Type B pancreatic cell (in vitro differentiated cells): ENCODE measurements at places on chromosomes 12 and 14. TPM values are rescaled to one million over a fixed set of nuclear protein-coding genes. Genes with fewer than 3 reads are reported as not detected.

Gene DTX1
- 1.4 and 2.4 TPM in 2 replicates for total RNA-seq

Gene GALNT8
- total RNA-seq, result 5.2 and 7.1 TPM in 2 replicates

Gene NRIP2
- total RNA-seq, result 1.2 TPM in 1 of 2 replicates, not detected in the other

Gene ZNF410
- total RNA-seq, result 44.2 and 50.8 TPM in 2 replicates

Gene FAR2
- total RNA-seq, result 15.9 and 34.3 TPM in 2 replicates

Gene SHMT2
- total RNA-seq, result 108 and 131 TPM in 2 replicates

Gene GDF11
- 11.8 and 40.1 TPM in 2 replicates for total RNA-seq

Gene LYZ
- total RNA-seq, result 113 and 174 TPM in 2 replicates

Gene TAS2R8
- total RNA-seq, result not detected in 2 replicates

DNA sequence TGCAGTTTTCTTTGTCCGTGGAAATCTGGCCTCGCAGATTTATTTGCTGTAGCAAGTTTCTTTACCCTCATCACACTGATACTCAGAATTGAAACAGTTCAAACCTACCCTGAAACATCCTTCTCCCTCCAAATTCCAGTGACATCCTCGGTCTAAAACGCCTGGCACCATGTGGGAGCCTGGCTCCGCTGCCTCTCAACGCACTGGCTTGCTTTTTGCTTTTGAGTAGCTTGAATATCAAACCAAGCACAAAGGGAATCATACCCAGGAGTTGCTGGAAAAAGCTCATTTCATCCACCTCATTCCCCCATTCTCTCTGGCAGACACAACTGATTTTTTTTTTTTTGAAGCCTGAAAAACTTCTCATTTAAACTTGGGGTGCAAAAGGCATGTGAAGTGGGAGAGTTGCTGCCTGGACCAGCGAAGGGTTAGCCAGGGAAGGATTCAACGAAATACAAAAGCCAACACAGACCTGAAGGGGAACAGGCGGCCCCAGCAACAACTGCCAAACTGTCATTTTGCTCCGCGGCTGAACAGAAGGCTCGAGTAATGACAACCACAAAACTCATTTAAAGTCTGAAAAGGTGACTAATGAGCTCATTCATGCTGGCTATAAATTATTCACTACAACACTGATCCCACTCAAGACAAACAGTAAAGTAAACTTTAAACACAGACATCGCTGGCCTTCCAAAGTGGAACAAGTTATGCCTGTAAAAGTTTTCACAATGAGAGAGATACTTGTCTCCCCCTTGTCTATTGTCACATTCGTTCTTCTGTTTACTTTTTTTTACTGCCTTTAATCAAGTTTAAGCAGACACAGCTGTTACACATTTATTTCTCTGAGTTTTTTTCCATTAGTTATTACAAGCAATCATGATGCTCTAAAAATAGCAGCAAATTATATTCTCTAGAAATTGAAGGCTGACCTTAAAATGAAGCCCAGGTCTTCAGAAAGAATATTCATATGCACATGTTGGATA, 12.5 kb upstream of the FOXN3 start:
- peak overlapping the region; percentile 65 for H3K4me3 ChIP-seq
- peak overlapping the region; percentile 56 for H3K27ac ChIP-seq
- H3K4me1 ChIP-seq, result peaks cover 37% of the 10 kb centered on the region
- H3K27me3 ChIP-seq, result peaks cover 13% of the 10 kb centered on the region
- peaks cover under 1% of the 10 kb centered on the region for H3K36me3 ChIP-seq

GRCh38 chr14:104548802-104549535, 30.6 kb upstream of the C14orf180 start:
- no peak overlapping the region for H3K27ac ChIP-seq
- no peaks in the 10 kb centered on the region for H3K36me3 ChIP-seq
- H3K27me3 ChIP-seq, result peaks cover 32% of the 10 kb centered on the region
- H3K4me3 ChIP-seq, result no peak overlapping the region
- DNase-seq, result peak; percentile 49

DNA sequence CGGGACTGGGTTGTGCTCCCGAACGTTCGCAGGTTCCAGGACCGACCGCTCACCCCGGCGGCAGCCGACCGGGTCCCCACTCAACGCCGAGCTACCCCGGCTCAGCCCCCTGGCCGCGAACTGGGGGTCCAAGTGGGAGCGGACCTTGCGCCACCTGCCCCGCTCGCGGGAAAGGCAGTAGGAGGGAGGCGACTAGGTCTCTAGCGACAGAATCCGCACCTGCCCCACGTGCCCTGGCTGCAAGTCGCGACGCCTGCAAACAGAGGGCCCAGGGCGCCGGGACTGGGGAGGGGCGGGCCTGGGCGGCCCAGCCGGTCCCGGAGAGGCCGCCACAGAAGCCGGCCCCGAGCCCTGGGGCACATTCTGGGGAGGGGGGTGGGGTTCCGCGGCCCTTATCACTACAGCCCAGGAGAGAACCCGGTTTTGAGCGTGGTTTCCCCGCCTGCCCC, 239.2 kb upstream of the CPNE8 start:
- H3K4me3 ChIP-seq, result no peak overlapping the region
- no peaks in the 10 kb centered on the region for H3K36me3 ChIP-seq
- peaks cover 11% of the 10 kb centered on the region for H3K27me3 ChIP-seq

GRCh38 chr12:127075981-127076380, 1191.0 kb upstream of the TMEM132C start:
- H3K27ac ChIP-seq, result no peak overlapping the region
- no peak overlapping the region for H3K4me3 ChIP-seq
- H3K4me1 ChIP-seq, result no peaks in the 10 kb centered on the region
- peaks cover 15% of the 10 kb centered on the region for H3K27me3 ChIP-seq

DNA sequence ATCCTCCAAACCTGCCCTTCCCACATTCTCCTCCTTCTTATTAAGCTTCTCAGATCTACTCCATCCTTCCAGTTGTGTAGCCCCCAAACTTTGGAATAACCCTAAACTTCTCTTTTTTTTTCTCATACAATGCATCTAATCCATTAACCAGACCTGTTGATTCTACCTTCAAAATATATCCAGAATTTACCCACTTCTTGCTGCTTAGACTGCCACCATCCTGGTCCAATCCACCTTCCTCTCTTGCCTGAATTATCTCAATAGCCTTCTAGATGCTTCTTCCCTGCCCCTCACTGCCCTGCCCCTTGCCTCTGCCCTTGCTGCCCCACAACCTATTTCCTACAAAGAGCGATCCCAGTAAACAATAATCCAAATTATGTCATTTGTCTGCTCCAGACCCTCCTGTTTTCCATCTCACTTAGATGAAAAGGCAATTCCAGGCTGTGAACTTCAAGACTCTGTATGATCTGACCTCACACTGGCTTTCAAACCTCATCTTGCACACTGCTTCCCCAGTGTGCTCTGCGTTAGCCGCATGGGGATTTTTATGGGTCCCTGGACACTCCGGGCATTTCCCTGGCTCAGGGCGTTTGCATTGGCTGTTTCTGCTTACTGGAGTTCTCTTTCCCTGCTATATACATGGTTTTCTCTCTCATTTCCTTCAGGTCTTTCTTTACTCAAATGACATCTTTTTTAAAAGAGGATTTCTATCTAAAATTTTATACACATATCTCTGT, 42.6 kb upstream of the HIF1A start:
- H3K4me3 ChIP-seq, result no peak overlapping the region
- peaks cover 4% of the 10 kb centered on the region for H3K27me3 ChIP-seq
- no peak overlapping the region for H3K27ac ChIP-seq

DNA sequence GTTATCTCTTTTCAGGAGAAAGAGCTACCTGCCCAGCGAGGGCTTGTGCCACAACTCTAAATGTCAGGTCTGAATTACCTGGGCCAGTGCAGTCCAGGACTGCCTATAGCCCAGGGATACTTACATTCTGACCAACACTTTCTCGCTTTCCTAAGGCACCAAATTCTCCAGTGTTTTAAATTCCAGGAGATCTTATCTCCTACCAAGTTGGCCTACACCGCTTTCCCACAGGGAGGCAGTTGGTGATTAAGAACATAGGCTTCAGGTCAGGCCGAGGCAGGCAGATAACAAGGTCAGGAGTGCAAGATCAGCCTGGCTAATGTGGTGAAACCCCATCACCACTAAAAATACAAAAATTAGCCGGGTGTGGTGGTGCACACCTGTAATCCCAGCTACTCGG, 41.1 kb downstream of the RPS29 start:
- H3K4me1 ChIP-seq, result no peaks in the 10 kb centered on the region
- H3K27me3 ChIP-seq, result no peaks in the 10 kb centered on the region
- no peak for DNase-seq
- no peak overlapping the region for H3K27ac ChIP-seq

DNA sequence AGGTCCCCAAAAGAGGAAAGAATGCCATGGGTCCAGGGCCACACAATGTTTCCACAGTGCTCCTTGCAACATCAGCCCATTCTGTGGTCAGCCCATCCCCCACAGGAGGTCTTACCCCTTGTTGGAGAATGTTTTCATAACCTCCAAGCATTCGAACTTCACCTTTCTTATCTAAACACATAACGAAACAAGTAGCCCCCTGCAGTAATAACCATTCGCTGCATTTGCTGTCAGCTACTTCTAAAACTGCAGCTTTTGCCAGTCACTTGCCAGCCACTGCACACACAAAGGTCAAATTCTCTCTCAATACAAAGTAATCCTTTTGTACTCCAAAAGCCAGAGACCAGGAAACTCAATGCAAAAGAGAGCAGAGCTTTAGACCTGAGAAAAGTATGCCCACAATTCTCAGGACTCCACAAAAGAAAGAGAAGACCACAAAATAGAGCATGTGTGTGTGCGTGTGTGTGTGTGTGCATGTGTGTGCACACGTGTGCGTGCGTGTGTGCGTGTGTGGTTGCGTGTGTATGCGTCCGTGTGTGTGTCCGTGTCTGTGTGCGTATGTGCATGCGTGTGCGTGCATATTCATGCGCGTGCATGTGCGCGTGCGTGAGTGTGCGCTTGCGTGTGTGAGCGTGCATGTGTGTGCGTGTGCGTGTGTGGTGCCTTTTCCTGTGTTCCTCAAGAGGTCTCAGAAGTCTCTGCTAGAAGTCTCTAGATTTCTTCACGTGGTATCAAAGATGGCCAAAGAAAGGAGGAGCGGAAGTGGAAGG, 31.7 kb upstream of the NINJ2 start:
- no peak overlapping the region for H3K4me3 ChIP-seq
- no peaks in the 10 kb centered on the region for H3K27me3 ChIP-seq
- DNase-seq, result no peak
- H3K4me1 ChIP-seq, result no peaks in the 10 kb centered on the region

- no peak overlapping the region for H3K4me3 ChIP-seq
- H3K4me1 ChIP-seq, result no peaks in the 10 kb centered on the region
- H3K36me3 ChIP-seq, result no peaks in the 10 kb centered on the region
Measured at GRCh38 chr12:74752215-74752614, 214.6 kb downstream of the ATXN7L3B start.

DNA sequence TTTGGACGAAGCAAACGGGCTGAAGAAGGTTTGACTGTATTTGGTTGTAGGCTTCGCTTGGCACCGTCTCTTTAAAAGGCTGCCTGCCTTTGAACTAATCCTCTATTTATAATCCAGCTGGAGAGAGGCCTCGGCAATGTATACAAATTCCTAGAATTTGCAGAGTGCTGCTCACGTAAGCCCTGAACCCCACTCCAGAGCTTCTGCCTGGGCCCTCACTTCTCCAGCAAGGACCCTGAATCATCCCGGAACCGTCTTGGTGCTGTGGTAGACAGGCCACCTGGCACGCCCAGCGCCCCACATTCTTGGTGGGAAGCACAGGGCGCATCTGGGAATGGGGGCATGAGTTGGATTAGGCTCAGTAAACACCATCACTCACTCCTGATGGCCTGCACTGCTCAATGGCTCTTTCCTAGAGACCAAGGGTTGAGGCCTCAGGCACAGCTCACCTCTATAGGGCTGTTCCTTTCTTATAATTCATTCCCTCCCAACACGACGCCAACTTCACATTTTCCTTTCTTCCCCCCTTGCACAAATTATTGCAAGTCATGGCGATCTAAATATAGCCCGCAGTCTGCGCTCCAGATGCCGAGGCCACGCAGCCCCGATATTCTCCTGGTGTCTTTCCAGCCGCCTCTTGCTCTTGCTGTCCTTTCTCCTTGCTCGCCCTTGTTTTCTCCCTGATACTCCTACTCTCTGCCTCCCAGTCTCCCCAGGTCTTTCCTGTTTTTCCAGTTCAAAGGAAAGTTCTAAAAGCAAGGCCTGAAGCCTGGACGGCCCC, 141.0 kb downstream of the ZFP36L1 start:
- H3K4me1 ChIP-seq, result peaks cover 45% of the 10 kb centered on the region
- no peak overlapping the region for H3K4me3 ChIP-seq
- H3K27ac ChIP-seq, result peak overlapping the region; percentile 71

DNA sequence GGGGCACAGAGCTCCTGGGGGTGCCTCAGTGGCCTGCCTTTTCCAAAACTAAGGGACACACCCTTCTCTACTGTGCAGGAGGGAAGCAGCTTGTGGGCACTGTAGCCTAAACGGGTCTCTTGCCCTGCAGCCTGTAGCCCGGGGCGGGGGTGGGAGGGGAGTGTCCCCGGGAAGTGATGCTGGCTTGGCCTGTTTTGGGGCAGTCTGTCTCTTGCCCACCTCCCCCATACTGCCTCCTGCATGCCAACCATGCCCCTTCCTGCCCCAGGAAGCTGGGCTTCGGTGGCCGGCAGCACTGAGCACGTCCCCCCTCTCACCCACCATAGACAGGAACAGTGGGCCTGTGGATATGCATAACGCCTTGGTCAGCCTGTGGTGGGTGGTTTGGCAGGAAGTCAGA, 43.4 kb downstream of the PRIMA1 start:
- peaks cover 22% of the 10 kb centered on the region for H3K27me3 ChIP-seq
- no peak for DNase-seq
- no peaks in the 10 kb centered on the region for H3K36me3 ChIP-seq

DNA sequence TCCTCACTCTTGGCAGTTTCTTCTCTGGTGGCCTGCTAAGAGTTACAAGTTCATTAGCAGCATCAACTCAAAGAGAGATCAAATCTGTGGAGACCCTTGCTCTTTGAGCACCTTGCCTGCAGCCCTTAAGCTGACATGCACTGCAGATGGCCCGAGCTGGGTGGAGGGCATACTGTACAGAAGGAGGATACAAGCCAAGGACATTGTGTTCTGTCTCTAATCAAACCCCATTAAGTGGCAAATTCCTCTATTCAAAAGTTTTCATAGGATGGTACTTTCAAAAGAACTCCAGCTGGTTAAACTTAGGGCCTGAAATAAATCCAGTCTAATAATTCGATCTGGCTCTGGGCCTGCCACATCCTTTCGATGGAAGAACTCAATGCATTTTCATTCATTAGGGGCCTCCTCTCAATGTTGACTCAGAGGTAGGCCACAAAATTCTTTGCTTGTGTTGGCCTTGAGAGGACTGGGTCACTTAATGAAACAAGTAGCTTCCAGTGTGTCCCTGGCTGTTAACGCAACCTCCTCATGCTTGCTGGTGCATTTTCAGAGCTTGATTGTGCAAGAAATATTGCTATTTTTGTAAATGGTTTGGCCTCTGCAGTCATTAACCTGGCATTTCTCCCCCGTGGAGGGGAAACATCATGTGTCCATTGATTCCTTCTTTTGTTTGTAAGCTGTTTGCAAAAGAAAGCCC, 318.2 kb downstream of the NUAK1 start:
- no peak overlapping the region for H3K4me3 ChIP-seq
- no peak overlapping the region for H3K27ac ChIP-seq
- no peaks in the 10 kb centered on the region for H3K36me3 ChIP-seq
- peaks cover 16% of the 10 kb centered on the region for H3K4me1 ChIP-seq
- DNase-seq, result no peak
